Psoas muscle (tissue), 8 donors: ENCODE measurements at places on chromosomes 6 and 20. TPM values are rescaled to one million over a fixed set of nuclear protein-coding genes. Genes with fewer than 3 reads are reported as not detected.

GRCh38 chr6:6678811-6679210, 90.3 kb downstream of the LY86 start:
- no peak for DNase-seq

GRCh38 chr6:83480470-83480869, 31.9 kb upstream of the PRSS35 start:
- DNase-seq = no peak

DNA sequence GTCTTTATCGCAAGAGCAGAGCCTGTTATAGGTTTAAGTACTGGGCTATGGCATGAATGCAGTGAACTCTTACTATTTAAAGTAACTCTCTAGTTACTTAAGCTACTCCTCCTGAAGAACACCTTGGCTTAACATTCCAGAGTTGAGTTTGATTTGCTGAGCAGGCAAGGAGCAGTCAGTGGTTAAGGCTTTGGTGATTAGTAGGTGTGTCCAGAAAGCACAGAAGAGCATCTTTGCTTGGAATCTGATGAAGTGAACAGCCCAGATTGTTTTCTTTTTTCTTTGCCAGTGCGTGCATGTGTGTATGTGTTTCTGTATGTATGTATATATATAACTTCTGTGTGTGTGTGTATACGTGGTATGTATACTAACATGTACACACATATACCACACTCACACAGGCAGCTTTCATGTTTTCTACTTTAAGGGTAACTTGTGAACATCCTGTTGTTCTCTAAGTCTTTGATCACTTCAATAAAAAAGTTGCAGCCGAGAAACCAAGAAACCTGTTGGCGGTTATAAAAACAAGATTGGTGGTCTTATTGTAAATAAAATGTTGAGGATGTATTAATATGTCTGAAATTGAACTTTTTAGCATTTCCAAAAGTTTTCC, 56.2 kb upstream of the TULP4 start:
- no peak for DNase-seq

DNA sequence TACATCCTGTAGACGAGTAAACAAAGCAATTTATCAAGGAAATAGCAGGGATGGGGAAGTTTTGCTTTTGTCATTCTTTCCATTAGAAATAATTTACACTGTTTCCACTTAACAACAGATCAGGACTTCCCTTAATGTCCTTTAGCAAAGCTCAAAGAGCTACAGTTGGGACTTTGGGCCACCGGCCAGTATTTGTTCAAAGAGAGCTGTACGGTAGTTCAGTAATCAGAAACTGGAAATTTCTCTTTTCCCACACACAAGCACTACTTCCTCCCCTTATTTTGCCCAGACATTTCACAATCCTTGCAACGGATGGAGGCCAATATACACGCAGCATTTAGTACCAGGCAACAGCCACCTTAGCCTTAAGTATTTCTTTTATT, 12.1 kb upstream of the HINT3 start:
- DNase-seq = no peak

GRCh38 chr6:81750200-81750599, 2.3 kb downstream of the TENT5A start:
- DNase-seq = no peak

DNA sequence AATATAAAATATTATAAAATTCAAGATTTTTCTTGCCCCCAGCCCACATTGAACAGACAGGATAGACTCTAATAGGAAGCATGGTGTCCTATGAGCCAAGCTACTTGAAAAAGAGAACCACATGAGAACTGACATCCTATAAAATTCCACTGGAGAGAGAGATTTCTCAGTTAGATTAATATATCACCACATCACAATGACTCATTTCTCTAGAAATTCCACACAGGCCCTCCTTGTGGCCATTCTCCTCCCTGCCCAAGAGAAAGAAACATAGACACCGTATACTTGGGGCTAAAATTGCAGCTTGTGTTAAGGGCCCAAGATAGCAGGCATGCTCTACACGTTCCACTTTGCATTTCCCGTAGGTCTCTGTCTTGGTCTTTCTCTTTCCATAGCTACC, 481.4 kb downstream of the PTPRT start:
- no peak for DNase-seq

Gene RAET1L
- not detected for total RNA-seq

Gene GHRH
- total RNA-seq = not detected

Gene KPNA5
- 10.2 TPM for total RNA-seq

Gene GNAS-AS1
- total RNA-seq = 0.65 TPM
